ENCODE measurements at places on chromosomes 7 and 10. TPM values are rescaled to one million over a fixed set of nuclear protein-coding genes. Genes with fewer than 3 reads are reported as not detected.

Gene OPALIN
- polyA plus RNA-seq: not detected

Gene SNX13
- polyA plus RNA-seq: 12.1 TPM

Gene TNS3
- 12.5 TPM for polyA plus RNA-seq

Gene COBL
- not detected for polyA plus RNA-seq

Gene ERVW-1
- 0.06 TPM for polyA plus RNA-seq

Gene SPDYE2
- 1.2 TPM for polyA plus RNA-seq

Gene IFIT2
- 13.6 TPM for polyA plus RNA-seq

Gene PGAM2
- polyA plus RNA-seq: not detected

Gene SEMA3D
- polyA plus RNA-seq: not detected

Gene OR2A14
- polyA plus RNA-seq: not detected

Gene AMPH
- polyA plus RNA-seq: not detected

Gene CYP2C9
- not detected for polyA plus RNA-seq

Gene MMD2
- polyA plus RNA-seq: not detected

Gene ITIH5
- not detected for polyA plus RNA-seq

Gene LIPN
- polyA plus RNA-seq: 0.31 TPM

Gene ZNF394
- polyA plus RNA-seq: 53.3 TPM

Gene CLCN1
- polyA plus RNA-seq: not detected

Gene PITX3
- polyA plus RNA-seq: not detected

Gene CYP17A1
- polyA plus RNA-seq: 0.09 TPM

Gene DBF4
- polyA plus RNA-seq: 24.9 TPM

Data from IgD-negative memory B cell (primary cell).